Sigmoid colon (tissue), 7 donors: ENCODE measurements at places on chromosomes 16 and 17. TPM values are rescaled to one million over a fixed set of nuclear protein-coding genes. Genes with fewer than 3 reads are reported as not detected.
A peak's percentile ranks its signal among the peaks of the same experiment; 100 is the strongest.

- DNase-seq: no peak
These were observed 24.7 kb downstream of the KDM8 start for GRCh38 chr16:27228045-27228444.

- DNase-seq: no peak
These were observed 222.2 kb upstream of the CPHXL start for GRCh38 chr16:75948441-75948840.

GRCh38 chr16:52727441-52727840 lies 180.5 kb upstream of the TOX3 start:
- DNase-seq: no peak

DNA sequence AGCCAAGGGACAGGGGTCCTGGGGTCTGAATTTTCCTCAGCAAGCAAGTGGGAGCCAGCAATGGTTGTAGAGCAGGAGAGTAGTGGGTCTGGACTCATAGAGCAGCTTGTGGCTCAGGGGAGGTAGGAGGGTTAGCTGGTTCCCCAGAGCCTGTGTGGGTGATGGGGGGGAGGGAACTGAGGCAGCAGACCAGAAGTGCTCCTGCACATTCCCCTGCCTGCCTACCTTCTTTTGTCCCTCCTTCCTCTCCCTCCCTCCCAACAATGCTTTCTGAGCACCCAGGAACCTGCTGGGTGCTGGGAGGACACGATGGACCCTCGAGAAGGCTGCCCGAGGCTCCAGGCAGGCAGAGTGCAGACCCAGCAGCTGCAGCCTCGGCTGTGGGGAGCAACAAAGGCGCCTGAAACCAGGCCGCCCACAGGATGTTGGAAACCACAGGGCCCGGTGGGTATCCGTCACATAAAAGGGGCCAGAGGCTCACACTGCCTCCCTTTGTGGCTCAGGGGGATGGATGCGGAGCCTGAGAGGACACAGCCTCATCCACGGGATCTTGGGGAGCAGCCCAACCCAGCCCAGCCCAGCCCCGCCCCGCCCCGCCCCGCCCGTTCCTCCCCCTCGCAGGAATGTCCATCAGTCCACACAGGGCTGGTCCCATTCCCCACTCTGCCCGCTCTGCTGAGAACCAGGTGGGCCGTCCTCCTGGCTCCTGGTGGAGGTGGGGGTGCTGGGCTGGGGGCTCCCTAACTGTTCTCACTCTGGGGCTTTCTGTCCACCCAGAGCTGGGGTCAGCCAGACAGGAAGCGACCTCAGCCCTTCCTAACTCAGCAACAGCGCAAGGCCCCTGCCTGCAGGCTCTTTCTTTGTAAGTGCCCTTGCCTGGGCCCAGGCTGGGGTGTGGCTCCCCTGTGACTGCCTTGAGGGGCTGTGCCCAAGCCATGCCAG lies 1.7 kb upstream of the NLRC3 start:
- DNase-seq: no peak

GRCh38 chr17:61294777-61295176 lies 104.9 kb upstream of the TBX2 start:
- no peak for DNase-seq

GRCh38 chr17:21373696-21374440 lies 2.3 kb upstream of the KCNJ12 start:
- no peak for DNase-seq

DNA sequence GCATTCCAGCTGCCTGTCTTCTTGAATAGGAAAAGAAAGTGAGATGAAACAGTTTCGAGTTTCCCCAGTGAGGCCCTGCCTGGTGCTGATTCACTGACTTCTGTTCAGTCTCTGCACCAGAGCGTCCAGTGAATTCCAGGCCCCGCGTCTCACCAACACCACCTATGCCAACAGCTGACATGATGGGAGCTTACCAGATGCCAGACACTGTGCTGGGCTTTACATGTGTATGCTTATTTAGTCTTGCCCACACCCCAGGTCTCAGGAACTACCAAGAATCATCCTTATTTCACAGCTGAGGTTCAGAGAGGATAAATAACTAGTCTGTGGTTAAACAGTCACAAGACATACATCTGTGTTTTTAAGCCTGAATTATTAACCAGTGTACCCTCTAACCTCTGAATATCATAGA lies 29.1 kb upstream of the IRX6 start:
- DNase-seq: no peak

- DNase-seq: peak; percentile 57
These were observed 10.0 kb downstream of the LITAFD start for GRCh38 chr16:8892101-8892575.

DNA sequence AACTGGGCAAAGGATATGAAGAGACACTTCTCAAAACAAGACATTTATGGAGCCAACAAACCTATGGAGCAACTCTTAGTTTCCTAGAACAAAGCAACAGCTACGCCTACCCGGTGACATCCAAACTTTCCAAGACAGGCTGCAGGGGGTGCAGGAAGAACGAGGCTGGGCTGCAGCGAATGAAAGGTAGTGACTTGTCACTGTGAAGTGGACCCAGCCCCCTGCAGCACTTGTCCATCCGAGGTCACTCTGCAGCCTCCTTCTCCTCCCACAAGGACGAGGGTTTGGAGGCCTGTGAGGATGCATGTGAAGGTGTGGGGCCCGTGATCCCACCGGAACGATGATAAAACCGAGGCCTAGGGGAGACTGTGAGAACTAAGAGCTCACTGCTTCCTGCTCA lies 192.6 kb upstream of the RPL38 start:
- no peak for DNase-seq

GRCh38 chr17:81607431-81607830 lies 29.5 kb downstream of the NPLOC4 start:
- DNase-seq: no peak

- DNase-seq: no peak
These were observed 22.9 kb downstream of the CDIP1 start for GRCh38 chr16:4515611-4516233.

DNA sequence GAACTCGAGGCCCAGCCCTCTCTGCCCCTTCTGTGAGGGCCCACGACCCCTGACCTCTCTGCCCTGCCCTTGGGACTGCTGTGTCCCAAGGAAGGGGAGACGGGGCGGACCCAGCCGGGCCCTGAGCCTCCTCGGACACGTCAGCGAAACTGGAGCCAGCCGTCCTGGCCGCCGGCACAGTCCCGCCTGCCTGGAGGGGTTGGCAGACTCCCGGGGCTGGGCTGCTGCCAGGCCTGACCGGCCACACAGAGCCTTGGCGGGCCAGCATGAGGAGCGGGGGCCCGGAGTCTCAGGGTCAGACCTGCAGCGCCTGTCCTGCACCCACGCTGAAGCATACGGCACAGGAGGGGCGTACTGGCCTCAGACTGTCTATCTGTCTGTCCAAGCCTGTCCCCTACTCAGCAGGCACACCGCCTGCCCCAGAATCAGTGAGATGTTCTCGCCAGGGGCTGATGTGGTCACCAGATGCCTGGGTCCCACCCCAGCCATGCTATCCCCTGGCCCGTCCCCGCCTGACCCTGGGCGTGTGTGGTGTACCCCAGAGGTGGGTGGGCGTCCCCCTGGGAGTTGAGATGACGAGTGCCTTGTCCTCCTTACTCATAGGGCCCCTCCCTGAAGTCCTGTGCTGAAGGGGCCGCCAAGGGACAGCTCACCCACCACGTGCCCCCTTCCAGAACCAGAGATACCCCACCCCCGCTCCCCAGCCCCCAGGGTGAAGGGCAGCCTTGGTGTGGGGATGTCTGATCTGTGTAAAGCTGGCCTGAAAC lies 4.7 kb downstream of the VASN start:
- peak; percentile 97 for DNase-seq

GRCh38 chr17:31060791-31061550 lies 33.8 kb upstream of the NF1 start:
- no peak for DNase-seq

- DNase-seq: no peak
These were observed 133.3 kb downstream of the CA10 start for GRCh38 chr17:52025236-52025635.

DNA sequence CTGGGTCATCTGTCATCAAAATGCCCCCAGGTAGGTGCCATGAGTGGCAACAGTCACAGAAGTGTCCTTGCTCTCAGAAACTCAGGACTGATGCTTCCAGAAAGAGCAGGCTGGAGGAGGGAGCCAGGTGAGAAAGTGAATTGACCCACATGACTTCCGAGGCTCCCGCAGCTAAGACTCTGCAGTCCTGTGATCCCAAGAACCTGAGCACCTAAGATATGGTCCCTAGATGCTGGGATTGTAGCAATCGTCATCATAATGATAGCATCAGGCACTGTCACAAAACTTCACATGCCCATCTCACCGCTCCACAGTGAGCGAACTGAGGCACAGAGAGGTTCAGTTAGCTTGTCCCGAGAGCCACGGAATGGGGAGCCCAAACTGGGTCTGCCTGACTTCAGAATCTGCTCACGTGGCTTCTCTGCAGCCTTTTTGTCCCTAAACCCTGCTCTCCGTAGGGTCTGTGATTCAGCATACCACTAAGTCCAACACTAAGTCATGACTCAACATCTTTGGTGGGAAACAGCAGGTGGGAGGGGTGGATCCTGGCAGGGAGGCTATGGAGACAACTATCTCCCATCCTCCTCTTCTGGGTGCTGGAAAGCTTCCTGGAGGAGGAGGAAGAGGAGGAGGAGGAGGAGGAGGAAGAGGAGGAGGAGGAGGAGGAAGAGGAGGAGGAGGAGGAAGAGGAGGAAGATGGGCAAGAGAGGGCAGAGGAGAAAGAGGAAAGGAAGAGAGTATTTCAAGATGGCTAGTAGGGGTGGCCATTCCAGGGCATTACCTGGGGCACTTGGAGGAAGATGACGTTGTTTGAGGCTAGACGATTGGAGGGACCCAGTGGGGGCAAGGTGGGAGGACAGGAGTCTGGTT lies 55.5 kb upstream of the DLX4 start:
- no peak for DNase-seq

GRCh38 chr17:2190014-2190413 lies 113.6 kb downstream of the SMG6 start:
- no peak for DNase-seq

GRCh38 chr16:19690196-19690595 lies 27.8 kb downstream of the KNOP1 start:
- no peak for DNase-seq

GRCh38 chr16:66366433-66367299 lies at the start of gene CDH5:
CDH5 (plus strand) TSS chr16:66366691; CDS start chr16:66379338, 12,647 bp downstream.
- DNase-seq: peak; percentile 87

- DNase-seq: no peak
These were observed 32.5 kb downstream of the PHKB start for GRCh38 chr16:47493381-47494337.

GRCh38 chr17:74659889-74660288 lies 36.4 kb upstream of the CD300E start:
- DNase-seq: no peak

DNA sequence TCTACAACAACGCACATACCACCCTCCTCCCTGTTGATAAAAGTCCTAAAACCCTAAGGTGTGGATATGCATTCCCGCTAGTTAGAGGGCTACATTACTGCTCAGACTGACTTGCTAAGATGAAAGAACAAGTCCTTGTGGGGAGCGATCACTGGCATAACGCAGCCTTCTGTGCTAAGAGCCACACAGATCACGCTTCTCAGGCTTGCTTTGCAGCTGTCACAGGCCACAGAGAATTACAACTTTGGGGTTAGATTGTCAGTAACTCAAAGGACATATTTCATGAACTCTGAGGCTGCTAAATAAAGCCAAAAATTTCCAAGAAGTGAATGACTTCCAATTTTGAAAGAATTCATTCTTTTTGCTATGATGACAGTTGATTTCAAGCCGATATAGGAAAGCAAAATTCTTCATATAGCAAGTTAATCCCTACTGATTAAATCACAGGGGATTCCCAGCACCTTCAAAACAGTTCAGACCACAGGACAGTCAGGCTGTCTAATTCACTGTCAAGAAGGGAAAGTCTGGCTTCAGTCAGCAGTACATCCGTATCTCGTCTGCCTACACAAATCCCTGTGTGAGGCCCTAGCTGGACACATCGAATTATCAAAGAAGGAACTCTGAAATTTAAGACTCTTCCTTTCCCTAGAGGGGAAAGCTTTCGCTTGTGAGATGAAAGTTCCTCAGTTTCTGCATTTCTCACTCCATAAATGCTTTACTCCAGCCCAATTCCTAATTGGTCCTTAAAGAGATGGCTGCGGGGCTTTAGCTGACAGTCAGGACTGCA lies 107.1 kb downstream of the VPS53 start:
- DNase-seq: no peak

- no peak for DNase-seq
These were observed 58.6 kb downstream of the KSR1 start for GRCh38 chr17:27514595-27515413.

GRCh38 chr16:64478252-64478906 lies 643.5 kb downstream of the CDH11 start:
- DNase-seq: no peak

GRCh38 chr16:66651965-66652364 lies 44.6 kb downstream of the CMTM4 start:
- peak; percentile 47 for DNase-seq

DNA sequence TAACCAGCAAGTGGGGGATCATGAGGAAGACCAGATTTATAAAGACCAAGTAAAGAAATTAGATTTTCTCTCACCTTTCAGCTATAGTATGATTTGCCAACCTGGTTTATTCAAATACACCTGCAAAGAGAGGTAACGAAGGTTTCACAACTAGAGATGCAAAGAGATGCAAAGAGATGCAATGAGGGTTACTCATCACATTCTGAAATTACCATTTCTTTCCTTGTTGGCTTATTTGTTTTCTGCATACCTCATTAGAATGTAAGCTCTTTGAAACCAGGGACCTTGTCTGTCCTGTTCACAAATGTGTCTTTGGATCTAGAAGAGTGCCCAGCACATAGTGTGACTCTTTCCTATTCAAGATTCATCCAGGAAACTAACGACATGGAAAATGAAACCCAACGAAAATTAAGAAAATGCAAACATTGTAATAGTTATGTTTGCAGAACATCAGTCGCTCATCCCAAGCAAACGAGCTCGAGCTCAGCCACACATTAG lies 9.0 kb upstream of the LONP2 start:
- DNase-seq: no peak

GRCh38 chr16:62059527-62059926 lies 23.3 kb upstream of the CDH8 start:
- DNase-seq: no peak

GRCh38 chr16:66360624-66361324 lies 5.7 kb upstream of the CDH5 start:
- no peak for DNase-seq

The PGP gene
- 10.3 TPM for total RNA-seq

The FOXF1 gene
- 50.0 TPM for total RNA-seq

The BAHCC1 gene
- 3.8 TPM for total RNA-seq

The DPEP2 gene
- 2.5 TPM for total RNA-seq

The GRAPL gene
- total RNA-seq: 3.9 TPM

The FUS gene
- total RNA-seq: 63.9 TPM

The ICAM2 gene
- total RNA-seq: 31.3 TPM

The TNFRSF13B gene
- total RNA-seq: not detected

The KRTAP3-1 gene
- not detected for total RNA-seq

The STH gene
- total RNA-seq: not detected

The SMIM22 gene
- not detected for total RNA-seq

The CENPX gene
- total RNA-seq: 78.4 TPM
